ENCODE measurements at places on chromosomes 11 and 22.

DNA sequence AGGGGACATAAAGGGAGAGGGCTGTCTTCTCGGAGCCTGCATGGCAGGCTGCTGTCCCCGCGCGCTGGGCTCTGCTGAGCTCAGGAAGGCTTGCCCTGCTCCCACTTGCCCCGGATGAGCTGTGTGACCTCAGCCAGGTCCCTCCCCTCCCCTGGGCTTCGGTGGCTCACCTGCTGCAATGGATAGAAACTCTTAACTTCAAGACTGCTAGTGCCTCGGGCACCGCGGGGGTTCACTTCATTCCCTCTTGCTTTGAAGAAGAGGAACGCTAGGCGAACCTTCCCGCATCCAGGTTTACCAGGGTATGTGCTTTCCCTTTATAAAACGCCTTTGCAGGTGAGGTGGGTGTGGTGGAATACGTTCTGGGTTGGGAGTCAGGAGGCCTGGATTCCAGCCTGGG lies 115.0 kb downstream of the PHF21B start:
- no peak for DNase-seq

DNA sequence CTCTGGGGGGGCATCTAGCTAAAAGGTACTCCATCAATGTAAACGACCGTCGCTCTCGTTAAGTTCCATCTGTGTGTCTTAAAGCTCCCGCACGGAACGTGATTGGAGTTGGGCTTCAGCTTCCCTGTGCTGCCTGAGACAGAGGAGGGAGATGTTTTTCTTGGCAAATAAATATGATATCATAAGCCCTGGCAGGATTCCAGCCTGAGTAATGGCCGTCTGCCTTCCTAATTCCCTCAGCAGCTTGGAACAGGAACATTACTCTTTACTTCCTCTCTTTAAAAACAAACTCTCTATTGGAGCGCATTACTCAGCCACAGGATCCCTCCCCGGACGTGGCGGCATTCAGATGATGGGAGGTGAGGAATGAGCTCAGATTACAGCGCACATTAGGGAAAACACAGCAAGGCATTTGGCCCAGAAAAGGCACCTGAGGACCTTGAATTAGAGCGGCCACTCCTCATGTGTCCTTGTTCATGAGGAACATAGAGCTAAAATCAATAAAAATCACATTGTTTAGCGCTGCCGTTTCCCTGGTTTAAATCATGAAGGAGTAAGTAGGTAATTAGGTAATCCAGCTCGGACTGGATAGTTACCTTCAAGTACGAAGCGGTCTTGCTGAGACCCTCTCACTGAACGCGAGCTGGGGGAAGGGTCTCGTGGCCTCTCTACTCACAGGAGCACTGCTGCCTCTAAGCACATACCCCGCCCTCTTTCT lies 230.4 kb downstream of the ST3GAL4 start:
- DNase-seq, result no peak

DNA sequence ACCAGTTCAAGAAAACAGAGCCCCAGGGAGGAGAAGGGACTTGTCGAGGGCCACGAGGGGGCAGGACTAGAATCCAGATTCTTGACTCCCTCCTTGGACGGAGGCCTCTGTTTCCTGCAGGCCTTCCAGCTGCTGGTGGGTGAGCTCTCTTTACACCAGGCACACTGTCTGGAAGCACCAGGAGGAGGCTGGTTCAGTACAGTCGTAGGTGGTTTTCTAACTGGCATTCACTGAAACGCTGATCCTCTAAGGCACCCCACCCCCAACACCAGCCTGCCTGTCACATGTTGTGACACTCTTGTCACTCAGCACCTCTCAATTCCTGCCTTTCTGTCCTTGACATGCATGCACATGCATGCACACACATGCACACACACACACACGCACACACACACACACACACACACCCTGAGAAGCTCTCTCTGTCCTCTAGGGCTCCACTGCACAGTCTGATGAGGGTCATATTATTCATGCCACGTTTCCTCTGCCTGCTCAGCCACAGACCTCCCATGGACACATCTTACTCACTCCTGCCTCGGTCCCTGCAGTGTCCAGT lies 751 bp downstream of the MS4A10 start:
- no peak for DNase-seq

GRCh38 chr22:48722661-48723060 lies 1105.0 kb downstream of the BRD1 start:
- DNase-seq, result no peak

DNA sequence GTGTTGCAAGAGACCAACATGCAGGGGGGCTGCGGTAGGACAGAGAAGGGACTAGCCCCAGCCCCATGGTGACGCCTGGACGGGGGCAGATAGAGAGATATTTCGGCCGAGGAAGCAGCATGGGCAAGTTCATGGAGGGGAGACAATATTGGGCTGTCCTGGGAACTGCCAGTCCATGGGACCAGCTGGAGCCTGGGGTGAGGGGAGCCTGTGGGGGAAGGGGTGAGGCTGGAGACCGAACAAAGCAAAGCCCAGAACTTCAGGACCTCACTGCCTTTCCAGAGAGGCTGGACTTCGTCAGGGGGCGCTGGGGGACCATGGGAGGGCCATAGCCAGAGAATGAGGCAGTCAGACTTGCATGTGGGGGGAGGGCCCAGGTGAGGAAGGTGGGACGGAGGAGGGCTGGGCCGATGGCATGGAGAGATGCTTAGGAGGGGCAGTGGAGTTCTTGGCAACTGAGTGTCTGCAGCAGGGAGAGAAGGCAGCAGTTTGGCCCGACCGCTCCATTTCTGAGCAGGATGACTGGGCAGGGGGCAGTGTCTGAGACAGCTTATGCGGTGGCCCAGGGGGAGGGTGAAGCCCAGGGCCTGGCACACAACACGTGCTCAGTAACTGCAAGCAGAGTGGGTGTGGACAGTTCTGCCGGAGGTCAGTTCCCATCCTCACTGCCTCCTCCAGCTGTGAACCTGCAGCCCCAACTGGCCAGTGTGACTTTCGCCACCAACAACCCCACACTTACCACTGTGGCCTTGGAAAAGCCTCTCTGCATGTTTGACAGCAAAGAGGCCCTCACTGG lies 712 bp downstream of the UPK3A start:
- no peak for DNase-seq

DNA sequence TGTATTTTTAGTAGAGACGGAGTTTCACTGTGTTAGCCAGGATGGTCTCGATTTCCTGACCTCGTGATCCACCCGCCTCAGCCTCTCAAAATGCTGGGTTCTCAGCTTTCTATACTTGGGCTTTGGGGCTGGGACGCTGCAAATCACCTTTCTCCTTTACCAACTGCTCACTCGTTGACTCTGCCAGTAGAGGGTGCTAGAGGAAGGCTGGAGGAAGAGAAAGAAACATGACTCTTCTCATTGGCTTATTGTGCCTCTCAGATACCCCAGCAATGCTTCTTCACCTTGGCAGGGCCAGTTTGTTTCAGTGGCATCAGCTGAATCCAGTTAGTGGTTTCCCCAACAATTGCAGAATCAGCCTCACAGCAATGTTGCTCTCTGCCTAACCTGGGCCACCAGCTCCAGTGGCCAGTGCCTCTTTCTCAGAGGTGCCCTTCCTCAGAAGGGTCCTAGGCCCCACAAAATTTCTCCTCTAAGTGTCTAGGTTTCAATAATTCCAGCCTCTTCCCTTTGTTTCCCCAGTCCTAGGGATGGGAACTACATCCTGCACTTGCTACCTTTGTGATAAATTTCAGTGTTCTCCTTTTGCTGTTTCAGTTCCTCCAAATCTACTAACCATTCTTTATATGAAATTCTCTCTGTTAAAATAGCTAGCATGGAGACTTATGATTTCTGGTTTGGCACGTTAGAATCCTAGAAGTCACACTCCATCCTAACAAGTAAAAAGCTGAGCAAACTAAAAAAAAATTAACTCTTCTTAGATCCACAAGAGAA lies 71.5 kb upstream of the VSTM5 start:
- DNase-seq, result no peak

DNA sequence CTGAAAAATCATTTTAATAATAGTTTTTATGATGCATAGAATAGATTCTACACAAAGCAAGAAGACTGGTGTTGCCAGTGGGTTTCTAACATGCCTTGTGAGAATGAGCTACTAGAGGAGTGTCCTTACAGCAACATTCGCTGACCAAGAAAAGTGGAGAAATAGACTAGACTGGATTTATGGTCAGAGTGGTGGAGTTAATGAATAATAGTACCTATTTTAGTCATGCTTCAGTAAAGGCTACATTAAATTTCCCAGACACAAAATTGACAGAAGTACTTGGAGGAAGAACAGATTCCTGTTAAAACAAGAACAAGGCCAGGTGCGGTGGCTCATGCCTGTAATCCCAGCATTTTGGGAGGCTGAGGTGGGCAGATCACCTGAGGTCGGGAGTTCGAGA lies 539.2 kb downstream of the ETS1 start:
- DNase-seq, result no peak

Measured in stimulated activated CD8-positive, alpha-beta memory T cell treated with anti-CD3 and anti-CD28 coated beads, Interleukin-15, amount 100 ng/mL, for 4 hours (primary cell).